Fibroblast of lung (primary cell): ENCODE measurements at places on chromosomes 6 and 20. TPM values are rescaled to one million over a fixed set of nuclear protein-coding genes. Genes with fewer than 3 reads are reported as not detected.

The DAAM2 gene
- total RNA-seq: 25.9 and 41.5 TPM in 2 replicates

The SNRPB gene
- total RNA-seq: 78.9 and 82.7 TPM in 2 replicates

The TMX4 gene
- 20.5 and 23.6 TPM in 2 replicates for total RNA-seq

The BICRAL gene
- 4.9 and 6.9 TPM in 2 replicates for total RNA-seq

The COMMD7 gene
- total RNA-seq: 26.7 and 39.6 TPM in 2 replicates

The ZNF391 gene
- 1.3 and 2.8 TPM in 2 replicates for total RNA-seq

The HLA-DRB1 gene
- total RNA-seq: under 0.01 and 0.26 TPM in 2 replicates
